Stimulated activated CD4-positive, alpha-beta T cell treated with anti-CD3 and anti-CD28 coated beads, Interleukin-1b, Interleukin-23, amount 100 ng/mL, for 48 hours (primary cell): ENCODE measurements at places on chromosomes 1 and 21.
A peak's percentile ranks its signal among the peaks of the same experiment; 100 is the strongest.

GRCh38 chr1:3831689-3832088 lies 25.3 kb downstream of the CEP104 start:
- no peak for DNase-seq

GRCh38 chr1:182601913-182602312 lies 2.3 kb downstream of the RGS16 start:
- DNase-seq, result no peak

GRCh38 chr1:170214117-170215032 lies 68.6 kb downstream of the NTMT2 start:
- DNase-seq, result no peak

- peak; percentile 23 for DNase-seq
Measured at GRCh38 chr1:192904438-192904895, 95.6 kb downstream of the RGS2 start.

- DNase-seq, result no peak
Measured at GRCh38 chr1:117861694-117862093, 67.7 kb downstream of the GDAP2 start.

- no peak for DNase-seq
Measured at GRCh38 chr1:195915826-195916225, 692.4 kb downstream of the KCNT2 start.

- peak; percentile 31 for DNase-seq
Measured at GRCh38 chr1:171251042-171251951, 3.0 kb downstream of the FMO1 start.

GRCh38 chr1:204571631-204572030 lies 55.4 kb downstream of the MDM4 start:
- no peak for DNase-seq

DNA sequence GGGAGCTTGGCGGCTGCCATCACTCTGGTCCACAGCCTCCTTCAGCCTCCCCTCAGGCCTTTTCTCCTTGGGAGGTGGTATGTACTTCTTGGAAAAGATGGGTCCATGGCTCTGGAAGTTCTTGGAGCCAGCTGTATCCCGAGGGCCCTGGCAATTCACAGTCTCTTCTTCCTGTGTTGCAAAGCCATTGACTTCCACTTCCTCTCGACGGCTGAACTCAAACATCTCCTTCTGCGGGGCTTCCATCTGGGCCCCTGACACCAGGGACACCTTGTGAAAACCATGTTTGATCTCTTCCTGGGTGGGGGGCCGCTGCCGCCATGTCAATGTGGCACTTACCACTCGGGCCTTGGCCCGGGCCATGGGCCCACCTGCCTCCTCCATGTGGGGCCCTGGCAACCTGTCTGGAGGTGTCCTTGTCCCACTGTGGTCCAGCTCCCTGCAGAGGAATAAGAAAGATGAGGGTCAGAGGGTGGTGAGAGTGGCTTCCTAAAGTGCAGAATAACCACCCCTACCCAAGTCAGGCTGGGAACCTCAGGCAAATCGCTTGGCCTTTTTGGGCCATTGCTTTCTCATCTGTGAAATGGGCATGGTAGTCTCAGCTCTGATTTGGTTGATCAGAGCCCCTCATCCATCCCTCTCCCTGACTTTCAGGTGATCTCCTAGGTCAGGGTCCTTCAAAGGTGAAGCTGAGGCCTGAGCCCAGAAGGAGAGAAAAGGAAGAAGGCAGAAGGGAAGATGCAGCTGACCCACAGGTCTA lies 7.5 kb downstream of the CRYBG2 start:
- DNase-seq, result no peak

- DNase-seq, result peak; percentile 51
Measured at GRCh38 chr1:200880212-200880611, 7.4 kb downstream of the GPR25 start.

GRCh38 chr1:8358241-8358896 lies 40.5 kb downstream of the SLC45A1 start:
- no peak for DNase-seq

GRCh38 chr1:200969726-200970561 lies 53.6 kb downstream of the KIF21B start:
- no peak for DNase-seq

DNA sequence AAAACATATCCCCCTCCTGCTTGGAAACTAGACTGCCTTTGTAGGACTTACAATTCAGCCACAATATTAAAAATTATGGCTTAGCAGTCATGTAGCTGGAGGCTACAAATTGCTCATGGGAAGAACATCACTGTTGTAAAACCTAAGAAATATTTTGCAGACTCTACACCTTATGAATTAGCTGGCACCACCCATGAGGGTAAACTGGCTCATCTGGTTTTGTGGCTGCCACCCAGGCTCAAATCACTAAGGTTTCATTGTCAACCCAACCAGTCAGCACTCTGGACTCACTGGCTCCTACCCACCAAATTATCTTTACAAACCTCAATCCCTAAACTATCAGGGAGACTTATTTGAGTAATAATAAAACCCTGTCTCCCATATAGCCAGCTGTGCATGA lies 100.7 kb upstream of the OLFM3 start:
- no peak for DNase-seq

GRCh38 chr1:150578272-150579109 lies 919 bp downstream of the MCL1 start:
- peak; percentile 65 for DNase-seq

- no peak for DNase-seq
Measured at GRCh38 chr1:65759516-65759915, 33.2 kb upstream of the PDE4B start.

- DNase-seq, result no peak
Measured at GRCh38 chr1:234879147-234880080, 249.2 kb downstream of the TOMM20 start.
